ENCODE measurements at places on chromosomes 7 and 10.
A peak's percentile ranks its signal among the peaks of the same experiment; 100 is the strongest.

DNA sequence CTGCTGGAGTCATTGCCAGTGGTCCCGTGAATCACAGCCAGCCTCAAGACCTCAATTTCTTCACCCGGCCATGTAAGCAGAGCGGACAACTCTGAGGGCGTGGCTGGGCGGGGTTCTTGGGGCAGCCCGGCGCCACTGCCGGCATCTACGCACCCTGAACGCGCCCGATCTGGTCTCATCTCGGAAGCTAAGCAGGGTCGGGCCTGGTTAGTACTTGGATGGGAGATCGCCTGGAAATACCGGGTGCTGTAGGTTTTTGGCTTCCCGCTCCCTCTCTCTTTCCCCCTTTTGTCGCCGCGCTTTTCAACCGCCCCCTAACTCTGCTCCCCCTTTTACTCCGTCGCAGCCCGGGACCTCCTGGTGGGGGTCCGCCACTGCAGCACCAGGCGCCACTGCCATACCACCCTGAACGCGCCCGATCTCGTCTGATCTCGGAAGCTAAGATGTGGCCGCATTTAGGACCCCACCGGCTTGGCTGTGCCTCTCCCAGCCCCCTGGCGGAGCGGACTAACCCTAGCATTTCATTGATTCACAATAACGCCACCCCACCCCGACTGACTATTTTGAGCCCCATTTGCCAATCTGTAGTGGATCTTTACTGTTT lies 25.3 kb downstream of the GARIN1A start:
- DNase-seq: no peak

DNA sequence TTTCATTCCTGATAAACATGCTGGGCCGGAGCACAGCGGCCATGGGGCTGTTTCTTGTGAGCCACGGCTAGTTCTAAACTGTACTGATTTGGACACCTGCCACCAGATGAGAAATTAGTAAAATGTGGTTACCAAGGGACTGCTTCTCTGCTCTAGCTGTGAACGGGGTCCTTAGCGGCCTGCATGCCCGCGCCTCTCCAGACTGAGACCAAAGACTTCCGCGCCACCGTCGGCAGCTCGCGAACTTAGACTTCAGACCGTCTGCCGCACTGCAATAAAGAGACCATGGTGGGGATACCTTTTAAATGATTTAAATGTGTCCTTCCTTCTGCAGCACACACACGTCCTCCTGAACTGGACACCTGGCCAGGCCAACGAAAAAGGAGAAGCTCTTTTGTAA lies 116.4 kb downstream of the BMS1 start:
- no peak for DNase-seq

GRCh38 chr10:119112056-119112455 lies 8.1 kb downstream of the DENND10 start:
- no peak for DNase-seq

- DNase-seq: no peak
Measured at GRCh38 chr7:148901178-148901577, 17.1 kb upstream of the EZH2 start.

DNA sequence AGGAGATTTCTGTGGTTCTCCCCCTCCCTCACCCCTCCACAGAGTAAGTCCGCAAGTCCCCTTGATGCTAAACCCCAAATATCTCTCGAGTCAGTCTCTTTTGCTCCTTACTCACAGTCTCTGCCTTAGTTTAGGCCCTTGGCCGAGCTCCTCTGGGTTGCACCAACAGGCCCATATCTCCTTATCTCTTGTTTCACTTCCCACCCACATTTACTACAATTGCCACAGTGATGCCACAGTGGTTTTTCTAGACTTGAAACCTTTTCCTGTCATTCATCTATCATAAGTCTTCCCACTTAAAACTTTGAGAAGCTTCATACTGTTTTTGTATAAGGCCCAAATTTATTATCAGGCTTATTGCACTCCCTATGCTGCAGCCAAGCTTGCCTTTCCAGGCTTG lies 23.4 kb upstream of the NME8 start:
- no peak for DNase-seq

DNA sequence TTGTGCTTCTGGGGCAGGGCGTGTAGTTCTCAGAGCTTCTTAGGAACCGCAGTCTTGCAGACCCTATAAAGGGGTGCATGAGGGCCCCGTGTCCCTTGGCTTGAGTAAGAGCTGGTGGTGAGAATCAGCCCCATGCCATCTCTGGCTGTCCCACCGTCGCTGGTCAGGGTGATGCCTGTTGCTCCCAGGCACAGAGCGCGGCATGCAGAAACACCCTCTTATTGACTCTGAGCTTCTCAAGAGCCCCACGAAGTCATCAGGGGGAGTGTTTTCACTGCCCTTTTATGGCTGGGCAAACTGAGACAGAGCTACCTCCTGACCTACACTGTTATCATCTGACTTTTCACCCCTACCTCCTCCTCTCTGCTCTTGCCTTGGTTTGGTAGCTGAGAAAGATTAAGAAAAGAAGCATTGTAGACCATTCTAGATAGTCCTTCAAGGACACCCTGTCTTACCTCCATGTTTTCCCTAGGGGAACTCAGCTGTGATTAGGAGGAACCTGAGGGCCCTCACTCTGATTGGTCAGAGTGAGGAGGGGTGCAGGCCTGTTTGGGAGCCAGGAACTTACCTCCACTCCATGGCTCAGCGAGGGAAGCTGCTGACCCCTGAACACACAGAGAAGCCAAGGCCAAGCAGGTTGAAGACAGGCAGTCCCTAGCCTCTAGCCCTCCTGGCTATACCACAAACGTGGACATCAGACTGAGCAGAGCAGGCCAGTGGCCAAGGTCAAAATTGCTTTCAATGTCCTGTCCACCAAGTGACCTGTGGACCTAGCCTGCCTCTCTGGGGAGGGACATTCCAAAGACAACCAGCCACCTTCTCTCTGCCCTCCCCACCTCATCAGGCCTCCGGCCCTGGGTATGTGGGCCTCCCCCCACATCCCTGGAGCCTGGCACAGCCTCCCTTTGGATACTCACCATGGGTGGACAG lies 17.6 kb downstream of the UNC5B start:
- no peak for DNase-seq

DNA sequence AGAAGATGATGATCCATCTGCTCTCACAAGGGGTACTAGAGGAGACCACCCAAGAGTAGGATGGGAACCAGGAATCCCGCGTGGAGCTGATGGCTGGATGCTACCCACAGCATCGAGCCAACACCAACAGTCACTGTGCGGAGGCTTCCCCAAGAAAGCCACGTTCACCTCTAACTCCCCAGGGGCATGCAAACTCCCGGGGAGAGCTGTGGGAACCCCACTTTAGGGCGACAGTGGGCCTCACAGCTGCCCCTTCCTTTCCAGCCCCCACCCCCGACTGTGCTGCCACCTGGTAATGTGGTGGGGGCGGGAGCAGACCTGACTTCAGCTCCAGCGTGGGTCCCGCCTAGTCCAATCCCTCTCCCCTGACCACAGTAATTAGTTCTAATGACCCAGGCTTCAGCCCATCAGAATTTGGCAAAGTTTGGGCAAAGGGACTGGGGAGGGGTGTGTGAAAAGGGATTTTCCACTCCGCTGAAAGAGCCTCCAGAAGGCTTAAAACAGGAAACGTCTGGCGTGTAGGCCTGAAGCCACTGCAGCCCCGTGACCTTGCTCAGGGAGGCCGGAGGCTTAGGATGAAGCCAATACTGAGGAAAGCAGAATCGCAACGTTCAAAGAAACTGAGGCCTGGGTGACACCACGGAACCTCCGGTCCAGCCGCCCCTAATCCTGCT lies 20.3 kb downstream of the ASB13 start:
- DNase-seq: no peak

DNA sequence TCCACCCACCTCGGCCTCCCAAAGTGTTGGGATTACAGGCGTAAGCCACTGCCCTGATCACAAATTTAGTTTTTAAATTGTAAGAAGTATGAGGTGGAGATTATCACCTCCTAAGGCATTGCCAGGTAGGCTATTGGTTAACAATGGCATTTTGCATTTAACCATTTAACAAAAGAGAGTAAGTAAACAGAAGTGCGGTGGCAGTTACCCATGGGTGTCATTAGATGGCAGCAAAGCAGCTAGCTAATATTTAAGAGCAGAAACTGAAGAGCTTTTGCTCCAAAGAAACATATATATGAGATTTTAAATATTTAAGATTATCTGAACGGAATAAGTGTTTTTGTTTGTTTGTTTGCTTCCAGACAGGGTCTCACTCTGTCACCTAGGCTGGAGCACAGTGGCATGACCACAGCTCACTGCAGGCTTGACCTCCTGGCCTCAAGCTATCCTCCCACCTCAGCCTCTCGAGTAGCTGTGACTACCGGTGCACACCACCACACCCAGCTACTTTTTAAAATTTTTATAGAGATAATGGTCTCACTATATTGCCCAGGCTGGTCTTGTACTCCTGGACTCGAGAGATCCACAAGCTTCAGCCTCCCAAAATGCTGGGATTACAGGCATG lies 325.5 kb upstream of the C7orf33 start:
- peak; percentile 67 for DNase-seq

DNA sequence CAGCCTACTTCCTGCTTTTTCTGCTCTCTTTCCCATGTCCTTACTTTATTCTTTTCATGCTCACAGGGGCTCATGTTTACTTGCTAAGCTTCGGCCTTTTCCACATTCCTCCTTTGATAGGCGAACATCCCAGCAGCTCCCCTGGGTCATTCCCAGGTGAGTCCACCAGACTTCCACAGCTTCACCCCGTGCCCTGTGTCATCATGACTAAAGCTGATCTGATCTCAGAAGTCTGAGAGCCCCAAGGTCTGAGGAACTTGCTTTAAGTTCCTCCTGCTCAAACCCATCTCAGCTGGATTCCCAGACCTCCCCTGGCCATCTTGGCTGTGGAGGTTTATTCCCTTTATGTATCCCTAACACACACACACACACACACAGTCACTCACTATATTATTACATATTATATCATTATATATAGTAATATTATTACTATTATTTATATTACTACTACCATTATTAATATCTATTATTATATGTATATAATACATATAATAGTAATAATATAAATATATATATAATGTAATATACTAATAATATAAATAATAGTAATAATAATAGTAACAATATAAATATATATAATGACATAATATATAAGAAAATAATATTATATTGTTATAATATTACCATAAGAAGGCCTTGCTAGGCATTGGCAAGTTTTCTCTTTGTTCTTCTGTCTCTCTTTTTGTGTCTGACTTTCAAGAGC lies 295.9 kb downstream of the PTEN start:
- no peak for DNase-seq

- no peak for DNase-seq
Measured at GRCh38 chr10:20714518-20714917, 182.6 kb downstream of the NEBL start.

- DNase-seq: no peak
Measured at GRCh38 chr7:101453617-101454016, 90.9 kb downstream of the COL26A1 start.

- DNase-seq: peak; percentile 35
Measured at GRCh38 chr10:87862679-87863052, 667 bp downstream of the KLLN start.

- peak; percentile 36 for DNase-seq
Measured at GRCh38 chr7:155003376-155004214, 671 bp upstream of the PAXIP1 start.

- no peak for DNase-seq
Measured at GRCh38 chr10:86647773-86648703, 6.3 kb upstream of the OPN4 start.

- no peak for DNase-seq
Measured at GRCh38 chr10:127012769-127013152, 107.5 kb downstream of the DOCK1 start.

DNA sequence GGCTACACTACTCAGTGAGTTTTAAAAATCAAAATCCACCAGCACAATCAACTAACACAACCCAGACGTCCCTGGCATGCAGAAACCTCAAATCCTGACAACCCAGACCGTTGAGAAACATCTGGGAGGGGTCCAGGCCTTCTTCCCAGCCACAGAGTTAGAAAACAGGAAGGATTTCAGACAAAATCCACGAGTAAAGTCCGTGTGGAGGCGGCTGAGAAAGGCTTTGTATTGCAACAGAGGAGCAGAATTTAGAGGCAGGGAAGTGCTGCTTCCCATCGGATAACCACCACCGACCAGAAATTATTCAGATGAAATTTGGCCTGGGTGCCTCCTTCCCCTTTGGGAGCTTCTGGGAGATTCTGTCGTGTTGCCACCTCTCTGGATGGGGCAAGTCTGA lies 61.5 kb downstream of the TNS3 start:
- DNase-seq: no peak

DNA sequence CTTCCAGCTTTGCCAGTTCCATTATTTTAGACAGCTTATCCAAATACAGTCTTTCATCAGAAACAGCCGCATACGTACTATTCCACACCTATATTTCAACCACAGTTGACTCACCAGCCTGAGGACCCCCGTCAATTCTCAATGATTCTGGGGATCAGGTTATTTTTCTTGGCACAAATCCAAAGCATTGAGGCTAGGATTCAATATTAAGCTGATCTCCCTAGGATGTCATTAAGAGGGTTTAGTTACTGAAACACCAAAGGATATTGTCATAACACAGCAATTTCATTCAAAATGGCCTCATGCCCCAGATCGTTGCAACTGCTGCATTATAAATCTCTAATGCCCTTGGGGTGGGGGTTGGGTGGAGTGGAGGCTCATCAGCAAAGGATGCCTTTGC lies 214.6 kb downstream of the PTEN start:
- no peak for DNase-seq

GRCh38 chr7:2710286-2710655 lies 22.3 kb downstream of the AMZ1 start:
- no peak for DNase-seq

DNA sequence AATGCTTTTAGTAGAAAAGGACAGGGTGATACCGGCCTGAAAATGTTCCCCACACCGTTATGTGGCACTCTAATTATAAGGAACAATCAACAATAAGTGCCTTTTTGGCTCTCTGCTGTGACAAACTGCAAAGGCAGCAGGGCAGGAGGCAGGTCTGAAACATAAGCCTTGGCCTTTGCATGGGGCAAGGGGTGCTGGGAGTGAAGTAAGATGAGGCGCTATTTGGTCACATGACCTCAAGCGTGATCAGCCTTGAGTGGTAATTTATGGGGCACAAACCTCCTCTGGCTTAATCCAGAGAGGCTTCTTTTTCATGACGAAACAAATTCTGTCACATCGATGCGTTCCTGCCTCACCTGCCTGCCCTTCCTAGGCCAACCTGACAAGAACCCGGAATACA lies 202.7 kb downstream of the TAX1BP1 start:
- DNase-seq: no peak

- DNase-seq: no peak
Measured at GRCh38 chr10:83769281-83769820, 370.0 kb upstream of the GHITM start.

- DNase-seq: no peak
Measured at GRCh38 chr10:108598831-108599230, 1324.5 kb downstream of the XPNPEP1 start.

GRCh38 chr10:126352453-126352852 lies 35.8 kb downstream of the ADAM12 start:
- no peak for DNase-seq

GRCh38 chr7:113880559-113880958 lies 38.2 kb downstream of the PPP1R3A start:
- no peak for DNase-seq

- no peak for DNase-seq
Measured at GRCh38 chr7:107644309-107644974, 16.2 kb upstream of the SLC26A4 start.

GRCh38 chr7:6159097-6159483 lies 113.3 kb downstream of the CYTH3 start:
- DNase-seq: no peak

GRCh38 chr10:78199005-78199725 lies 165.5 kb downstream of the RPS24 start:
- DNase-seq: peak; percentile 73

All from NCI-H748 treated with DMSO at 0.1 percent for 48 hours (cell line).